Activated naive CD8-positive, alpha-beta T cell treated with anti-CD3 and anti-CD28 coated beads, Interleukin-2, amount 10 ng/mL, durations not matched to agents 7 days and 5 days (primary cell): ENCODE measurements at places on chromosomes 11 and 22. TPM values are rescaled to one million over a fixed set of nuclear protein-coding genes. Genes with fewer than 3 reads are reported as not detected.

The PVALB gene
- total RNA-seq = not detected

- peaks cover 21% of the 10 kb centered on the region for H3K4me1 ChIP-seq
- peaks cover 6% of the 10 kb centered on the region for H3K36me3 ChIP-seq
- DNase-seq = no peak
- H3K4me3 ChIP-seq = no peak overlapping the region
Measured at GRCh38 chr11:1866776-1867175, 13.9 kb downstream of the LSP1 start.

DNA sequence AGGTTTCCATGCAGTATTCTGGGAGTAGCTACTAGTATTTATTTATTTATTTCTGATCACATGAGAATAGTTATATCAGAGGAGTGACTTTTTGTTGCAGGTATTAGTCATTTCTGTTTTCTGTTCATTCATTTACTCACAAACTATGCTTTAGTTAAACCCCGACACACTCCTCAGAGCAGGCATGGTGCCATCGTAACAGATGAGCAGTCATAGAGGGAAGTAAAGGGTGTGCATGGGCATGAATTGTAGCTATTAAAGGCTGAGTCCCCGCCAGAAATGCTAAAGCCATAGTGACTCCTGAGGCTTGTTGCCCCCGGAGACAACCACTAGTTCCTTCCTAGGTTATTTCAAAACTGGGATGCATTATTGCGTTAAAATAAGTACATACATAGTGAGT is 10.6 kb downstream of the JHY start:
- no peaks in the 10 kb centered on the region for H3K36me3 ChIP-seq
- H3K27ac ChIP-seq = no peak overlapping the region
- H3K4me3 ChIP-seq = no peak overlapping the region
- H3K4me1 ChIP-seq = peaks cover 2% of the 10 kb centered on the region
- H3K27me3 ChIP-seq = no peaks in the 10 kb centered on the region

GRCh38 chr22:28029201-28029948 is 110.3 kb upstream of the PITPNB start:
- no peaks in the 10 kb centered on the region for H3K27me3 ChIP-seq
- H3K4me1 ChIP-seq = no peaks in the 10 kb centered on the region
- DNase-seq = no peak
- H3K27ac ChIP-seq = no peak overlapping the region
- H3K4me3 ChIP-seq = no peak overlapping the region
- H3K36me3 ChIP-seq = no peaks in the 10 kb centered on the region

GRCh38 chr11:35029979-35030682 is 108.8 kb upstream of the CD44 start:
- H3K4me1 ChIP-seq = peaks cover 22% of the 10 kb centered on the region
- peaks cover 17% of the 10 kb centered on the region for H3K36me3 ChIP-seq
- H3K27ac ChIP-seq = no peak overlapping the region
- peaks cover 2% of the 10 kb centered on the region for H3K27me3 ChIP-seq
- DNase-seq = no peak
- no peak overlapping the region for H3K4me3 ChIP-seq

- no peaks in the 10 kb centered on the region for H3K36me3 ChIP-seq
- no peak overlapping the region for H3K4me3 ChIP-seq
- peaks cover 7% of the 10 kb centered on the region for H3K27me3 ChIP-seq
- DNase-seq = no peak
- H3K4me1 ChIP-seq = peaks cover 2% of the 10 kb centered on the region
Measured at GRCh38 chr11:76612226-76612625, 58.3 kb downstream of the LRRC32 start.
